AG20443 (cell line): ENCODE measurements at places on chromosomes 7 and 10.
A peak's percentile ranks its signal among the peaks of the same experiment; 100 is the strongest.

DNA sequence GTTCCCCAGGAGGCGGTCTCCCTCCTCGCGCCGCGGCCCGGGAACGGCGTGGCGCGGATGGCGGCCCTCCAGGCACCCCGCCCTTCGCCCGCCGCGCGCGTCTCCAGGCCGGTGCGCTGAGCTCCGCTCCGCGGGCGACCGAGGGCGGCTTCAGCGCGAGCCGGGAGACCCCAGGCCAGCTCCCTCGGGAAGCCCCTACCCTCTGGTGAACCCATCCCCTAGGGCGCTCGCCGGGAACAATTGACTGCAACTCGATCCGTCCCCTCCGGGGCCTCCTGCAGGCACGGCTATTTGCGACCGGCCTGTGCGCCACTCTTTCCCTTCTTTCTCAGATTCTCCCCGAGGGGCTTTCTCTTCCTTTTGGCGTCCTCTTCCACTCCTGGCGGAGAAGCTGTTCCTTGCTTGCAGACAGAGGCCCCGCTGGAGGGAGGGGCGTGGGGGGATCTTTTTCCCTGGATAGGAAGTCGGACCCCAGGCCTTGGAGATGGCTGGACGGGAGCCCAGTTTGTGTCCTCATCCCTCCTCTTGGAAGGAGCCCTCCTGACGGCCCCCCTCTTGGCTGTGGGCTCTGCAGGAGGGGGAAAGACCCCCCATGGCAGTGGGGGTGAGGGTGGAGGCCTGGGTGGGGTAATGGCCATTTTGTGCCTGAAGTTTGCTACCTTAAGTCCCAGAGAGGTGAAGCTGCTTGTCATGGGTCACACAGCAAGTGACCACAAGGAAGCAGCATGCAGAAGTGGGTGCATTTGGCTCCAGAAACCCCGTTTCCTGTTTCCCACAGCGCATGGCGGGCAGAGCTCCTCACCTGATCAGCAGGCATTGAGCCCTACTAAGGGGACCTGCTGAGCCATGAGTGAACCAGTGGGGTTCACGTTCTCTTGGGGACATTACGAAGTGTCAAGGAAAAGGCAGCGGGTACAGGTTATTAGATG is 171.2 kb upstream of the TNRC18 start:
- DNase-seq = peak; percentile 60

DNA sequence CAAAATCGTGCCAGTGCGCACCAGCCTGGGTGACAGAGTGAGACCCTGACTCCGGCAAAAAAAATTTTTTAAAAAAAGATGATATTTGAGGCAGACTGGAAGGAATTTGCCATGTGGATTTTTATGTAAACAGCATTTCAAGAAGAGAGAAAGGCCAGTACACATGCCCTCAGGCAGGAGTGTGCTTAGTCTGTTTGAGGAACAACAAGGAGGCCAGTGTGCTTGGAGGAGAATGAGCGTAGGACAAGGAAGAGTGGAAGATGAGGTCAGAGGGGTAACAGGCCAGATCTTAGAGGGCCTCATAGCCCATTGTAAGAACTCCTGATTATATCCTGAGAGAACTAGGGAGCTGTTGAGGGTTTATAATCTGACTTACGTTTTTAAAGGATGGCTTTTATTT is 17.2 kb upstream of the STRIP2 start:
- DNase-seq = no peak

DNA sequence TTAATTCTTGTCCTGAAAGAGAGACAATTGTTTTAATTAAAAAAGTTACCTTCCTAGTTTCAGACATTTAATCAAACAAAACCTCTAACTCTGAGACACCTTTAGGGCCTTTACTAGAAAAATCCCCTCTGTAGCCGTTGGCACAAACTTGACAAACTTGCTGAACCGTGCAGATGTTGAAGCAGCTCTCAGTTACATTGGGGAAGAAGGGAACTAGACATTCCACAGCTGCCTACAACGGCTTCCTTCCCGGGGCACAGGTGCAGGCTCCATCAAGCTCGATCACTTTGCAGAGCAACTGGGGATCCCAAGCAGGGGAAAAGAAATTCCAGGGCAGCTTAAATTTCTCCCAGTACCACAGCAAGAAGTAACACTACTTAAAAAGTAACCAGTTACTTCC is 141.3 kb downstream of the SKAP2 start:
- no peak for DNase-seq

- no peak for DNase-seq
These were observed 136.9 kb downstream of the KCNMA1 start for GRCh38 chr10:77500754-77501151.

GRCh38 chr7:30389791-30390190 is 88.8 kb downstream of the NOD1 start:
- DNase-seq = no peak
